ENCODE measurements at places on chromosomes 2 and 18.

- DNase-seq = no peak
Observed at GRCh38 chr18:8699948-8700347, 5.4 kb upstream of the MTCL1 start.

GRCh38 chr2:235514627-235515363 lies 21.0 kb downstream of the AGAP1 start:
- DNase-seq = no peak

GRCh38 chr2:151841047-151841424 lies 12.8 kb upstream of the ARL5A start:
- DNase-seq = no peak

- no peak for DNase-seq
Observed at GRCh38 chr2:217890445-217890844, 112.3 kb downstream of the TNS1 start.

- DNase-seq = no peak
Observed at GRCh38 chr2:43387092-43388062, 161.0 kb upstream of the ZFP36L2 start.

Data from NCI-H187 treated with DMSO at 0.1 percent for 48 hours (cell line).